ENCODE measurements at places on chromosomes 11 and 22.
A peak's percentile ranks its signal among the peaks of the same experiment; 100 is the strongest.

- no peak for DNase-seq
Measured at GRCh38 chr22:36644333-36644757, 59.2 kb downstream of the CACNG2 start.

GRCh38 chr11:94938095-94939055 lies 35.0 kb downstream of the CWC15 start:
- peak; percentile 93 for DNase-seq

DNA sequence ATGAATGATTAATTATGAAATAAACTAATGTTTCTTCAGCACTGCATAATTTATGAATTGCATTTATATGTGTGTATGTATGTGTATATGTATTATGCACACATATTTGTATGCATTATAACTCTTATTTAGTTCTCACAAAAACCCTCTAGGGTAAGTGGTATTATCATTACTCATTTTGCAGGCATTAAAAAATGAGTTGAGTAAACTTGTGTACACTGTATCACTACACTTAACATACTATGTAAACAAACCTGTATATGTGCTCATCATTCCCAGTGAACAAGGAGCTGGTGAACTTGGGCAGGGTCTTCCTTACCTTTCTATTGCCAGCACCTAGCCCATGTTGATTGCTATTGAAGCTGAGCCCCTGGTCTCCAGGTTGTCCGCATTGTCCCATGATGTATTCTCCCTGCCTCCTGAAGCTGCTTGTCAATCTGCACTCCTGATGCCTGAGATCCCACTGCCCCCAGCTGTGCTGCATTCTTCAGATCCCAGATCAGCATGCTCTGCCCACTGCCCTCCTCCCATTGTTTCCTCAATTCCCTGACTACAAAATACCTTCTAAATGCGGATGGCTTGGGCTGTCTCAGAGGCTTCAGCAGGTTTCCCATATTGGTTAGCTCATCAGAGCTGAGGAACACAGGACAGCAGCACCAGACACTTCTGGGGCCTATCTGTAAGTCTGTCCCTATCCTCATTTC lies 267.9 kb upstream of the SESN3 start:
- DNase-seq, result no peak

GRCh38 chr11:112637876-112638275 lies 323.3 kb upstream of the NCAM1 start:
- DNase-seq, result no peak

DNA sequence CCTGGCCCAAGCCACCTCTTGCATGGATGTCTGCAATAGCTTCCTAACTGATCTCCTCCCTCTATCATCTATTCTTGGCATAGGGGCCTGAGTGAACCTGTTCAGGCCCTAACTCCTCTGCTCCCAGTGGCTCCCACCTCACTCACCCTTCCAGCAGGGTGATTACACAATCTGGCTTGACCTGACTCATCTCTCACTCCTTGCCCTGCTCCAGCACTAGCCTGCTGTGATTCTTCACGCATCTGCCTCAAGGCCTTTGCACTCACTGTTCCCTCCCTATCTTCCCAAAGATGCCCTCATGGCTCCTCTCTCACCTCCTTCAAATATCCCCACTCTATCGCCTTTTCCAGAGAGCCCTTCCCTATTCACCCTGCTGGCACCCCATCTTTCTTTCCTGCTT lies 10.5 kb downstream of the SCN4B start:
- no peak for DNase-seq

- DNase-seq, result no peak
Measured at GRCh38 chr11:134558916-134559601, 147.0 kb upstream of the B3GAT1 start.

- DNase-seq, result no peak
Measured at GRCh38 chr22:24104307-24105012, 76.8 kb upstream of the SUSD2 start.

GRCh38 chr11:115330684-115331482 lies 173.3 kb downstream of the CADM1 start:
- no peak for DNase-seq

DNA sequence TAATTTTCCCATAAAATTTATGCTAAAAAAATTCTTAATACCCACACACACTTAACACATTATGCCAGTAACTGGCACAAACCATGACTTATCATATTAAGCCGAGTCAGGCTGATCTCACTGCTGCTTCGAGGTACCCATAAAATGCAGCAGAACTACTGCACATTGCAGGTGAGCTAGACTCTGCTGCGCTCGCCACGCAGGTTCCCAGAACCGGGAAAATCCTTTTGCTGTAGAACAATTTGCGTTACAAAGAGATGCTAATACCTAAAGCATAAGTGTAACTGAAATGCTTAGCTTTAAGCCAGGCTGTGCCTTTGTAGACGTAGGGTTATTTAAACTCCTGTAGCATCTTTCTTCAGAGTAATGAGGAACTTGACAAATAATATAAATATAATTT lies 200.3 kb downstream of the MSANTD4 start:
- DNase-seq, result no peak

DNA sequence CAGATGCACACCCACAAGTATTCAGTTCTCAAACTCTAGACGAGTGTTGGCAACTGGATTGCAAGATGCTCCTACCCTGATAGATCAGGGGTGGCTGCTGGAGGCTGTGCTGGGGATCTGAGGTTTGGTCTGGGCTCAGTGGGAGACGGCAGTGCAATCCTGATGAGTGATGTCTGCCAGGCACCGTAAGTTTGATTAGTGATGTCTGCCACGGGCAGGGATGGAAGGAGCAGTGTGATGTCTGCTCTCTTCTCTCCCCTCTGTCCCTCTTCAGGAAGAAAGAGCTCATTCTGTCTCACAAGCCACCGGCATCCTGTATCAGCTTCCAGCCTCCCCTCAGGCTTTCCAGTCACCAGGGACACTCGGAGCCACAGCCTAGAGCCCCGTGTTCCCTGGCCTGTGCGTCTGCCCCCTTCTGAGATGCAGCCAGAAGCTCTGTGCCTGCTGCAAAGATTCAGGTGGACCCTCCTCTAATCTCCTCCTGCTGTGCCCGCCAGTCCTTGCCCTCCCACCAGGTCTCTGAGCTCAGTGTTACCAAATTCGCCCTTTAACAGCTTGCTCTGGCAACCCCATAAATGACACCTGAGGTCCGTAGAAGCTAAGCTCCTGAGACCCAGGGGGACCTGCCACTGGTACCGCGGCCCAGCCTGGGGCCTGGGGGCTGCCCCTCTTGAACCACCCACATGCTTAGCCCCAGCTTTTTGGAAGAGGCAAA lies 19.9 kb downstream of the TP53I11 start:
- DNase-seq, result no peak

- DNase-seq, result no peak
Measured at GRCh38 chr22:19285831-19286230, 5.7 kb downstream of the CLTCL1 start.

DNA sequence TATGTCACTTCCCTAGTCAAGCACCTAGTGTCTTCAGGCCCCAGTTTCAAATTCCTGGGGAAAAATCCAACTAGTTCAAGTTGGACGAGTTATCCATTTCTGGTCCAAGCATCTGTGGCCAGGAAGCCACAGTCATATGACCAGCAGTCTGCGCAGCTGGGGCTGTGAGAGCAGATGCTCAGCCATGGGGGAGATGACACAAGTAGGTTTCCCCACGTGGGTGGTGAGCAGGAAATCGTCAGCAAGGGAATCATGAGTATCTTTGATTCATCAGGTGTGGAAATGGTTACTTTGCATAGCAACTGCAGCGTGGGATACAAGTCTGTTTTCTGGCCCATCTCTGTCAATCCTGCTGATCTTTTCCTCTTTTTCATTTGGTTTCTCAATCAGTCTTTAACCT lies 185.3 kb downstream of the C11orf91 start:
- no peak for DNase-seq

Data from NCI-H345 (cell line).